ENCODE measurements at places on chromosomes 5 and 9.

DNA sequence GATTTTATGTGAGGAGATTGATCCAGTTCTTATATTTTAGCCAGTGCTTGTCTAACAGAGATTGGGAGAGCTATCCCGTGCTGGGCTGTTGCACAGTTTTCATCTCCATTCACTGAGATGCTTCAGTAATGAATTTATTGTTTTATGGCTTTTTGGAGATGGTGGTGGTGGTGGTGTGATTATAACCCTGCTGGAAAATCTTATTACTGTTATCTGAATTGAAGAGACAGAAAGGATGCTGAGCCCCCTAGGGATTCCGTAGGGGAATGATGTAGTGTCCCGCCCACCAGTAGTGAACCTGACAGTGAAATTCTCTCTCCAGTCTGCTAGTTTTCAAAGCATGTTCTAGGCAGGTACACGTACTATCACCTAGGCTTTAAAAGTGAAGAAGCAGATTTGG lies 1.9 kb downstream of the RAI14 start:
- peak; percentile 65 for DNase-seq

DNA sequence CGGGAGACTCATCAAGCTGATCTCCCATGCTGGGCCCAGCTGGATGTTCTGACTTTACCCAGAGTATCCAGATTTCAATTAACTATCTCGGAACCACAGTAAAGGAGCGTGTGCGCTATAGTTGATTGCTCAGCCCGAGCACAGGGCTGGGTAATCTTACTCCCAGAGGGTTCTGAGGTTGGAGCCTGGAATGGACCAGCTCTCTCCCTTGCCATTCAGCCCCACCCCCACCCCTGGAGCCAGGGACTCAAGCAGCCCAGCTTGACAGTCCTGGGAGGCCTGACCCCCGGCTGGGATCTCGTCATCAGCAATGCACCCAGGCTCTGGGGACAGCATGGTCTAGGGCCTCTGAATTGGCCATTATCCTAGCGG lies 23.7 kb upstream of the PTGES start:
- no peak for DNase-seq

DNA sequence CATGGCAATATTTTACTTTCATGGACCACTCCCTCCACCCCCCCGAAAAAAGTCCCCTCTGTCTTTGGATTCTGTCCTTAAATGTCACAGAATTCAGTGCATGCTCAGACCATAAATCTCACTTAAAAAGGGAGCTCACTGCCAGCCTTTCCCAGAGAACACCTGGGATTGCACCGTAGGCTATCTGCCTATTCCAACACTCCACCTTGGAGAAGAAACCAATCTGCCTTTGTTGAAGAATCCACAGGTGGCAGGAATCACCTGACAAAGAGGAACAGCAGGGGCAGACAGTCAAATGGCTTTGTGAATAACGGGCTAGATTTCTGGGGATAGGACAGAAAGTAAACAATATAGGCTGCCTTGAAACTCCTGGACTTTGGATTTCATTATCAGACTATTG lies 306.7 kb upstream of the BRINP1 start:
- no peak for DNase-seq

- no peak for DNase-seq
Measured at GRCh38 chr5:69491838-69492390, 676 bp upstream of the OCLN start.

Data from EL (cell line).